Ovary (tissue), 10 donors: ENCODE measurements at places on chromosomes 3 and 15. TPM values are rescaled to one million over a fixed set of nuclear protein-coding genes. Genes with fewer than 3 reads are reported as not detected.

The GNAI2 gene
- total RNA-seq, result 212 TPM

The IMPG2 gene
- 0.69 TPM for total RNA-seq

- no peak for DNase-seq
Observed at GRCh38 chr3:87132801-87133200, 94.3 kb upstream of the CHMP2B start.

DNA sequence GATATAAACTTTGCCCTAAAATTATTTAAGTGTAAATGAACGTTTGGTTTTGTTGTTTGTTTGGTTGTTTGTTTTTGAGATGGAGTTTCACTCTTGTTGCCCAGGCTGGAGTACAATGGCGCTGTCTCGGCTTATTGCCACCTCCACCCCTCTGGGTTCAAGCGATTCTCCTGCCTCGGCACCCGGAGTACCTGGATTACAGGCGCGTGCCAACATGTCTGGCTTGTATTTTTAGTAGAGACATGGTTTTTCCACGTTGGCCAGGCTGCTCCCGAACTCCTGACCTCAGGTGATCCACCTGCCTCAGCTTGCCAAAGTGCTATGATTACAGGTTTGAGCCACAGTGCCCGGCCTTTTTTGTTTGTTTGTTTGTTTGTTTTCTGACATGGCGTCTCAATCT is 87.9 kb upstream of the CHD2 start:
- DNase-seq, result no peak

The EPHB3 gene
- total RNA-seq, result 31.0 TPM

DNA sequence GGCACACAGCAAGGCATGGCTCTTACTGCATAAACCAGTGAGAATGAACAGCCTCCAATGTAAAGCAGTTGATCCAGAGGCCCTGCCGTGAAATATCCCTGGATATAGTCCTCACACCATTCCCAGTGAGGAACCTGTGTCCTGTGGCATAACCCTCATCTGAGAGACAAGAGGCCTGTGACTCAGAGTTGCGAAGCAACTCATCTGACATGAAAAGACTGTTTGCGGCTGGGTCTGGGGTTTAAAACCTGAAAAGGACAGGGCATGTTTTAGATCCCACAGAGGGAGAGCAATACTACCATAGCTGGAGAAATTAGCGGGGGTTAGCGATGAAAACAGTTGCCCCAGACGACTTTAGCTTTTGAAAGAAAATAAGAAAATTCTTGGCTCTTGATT is 165.3 kb upstream of the BHLHE40 start:
- DNase-seq, result no peak

The NANOGP8 gene
- 1.0 TPM for total RNA-seq
